Cortex of kidney (tissue), 1 donor: ENCODE measurements at places on chromosomes 2 and 18.

DNA sequence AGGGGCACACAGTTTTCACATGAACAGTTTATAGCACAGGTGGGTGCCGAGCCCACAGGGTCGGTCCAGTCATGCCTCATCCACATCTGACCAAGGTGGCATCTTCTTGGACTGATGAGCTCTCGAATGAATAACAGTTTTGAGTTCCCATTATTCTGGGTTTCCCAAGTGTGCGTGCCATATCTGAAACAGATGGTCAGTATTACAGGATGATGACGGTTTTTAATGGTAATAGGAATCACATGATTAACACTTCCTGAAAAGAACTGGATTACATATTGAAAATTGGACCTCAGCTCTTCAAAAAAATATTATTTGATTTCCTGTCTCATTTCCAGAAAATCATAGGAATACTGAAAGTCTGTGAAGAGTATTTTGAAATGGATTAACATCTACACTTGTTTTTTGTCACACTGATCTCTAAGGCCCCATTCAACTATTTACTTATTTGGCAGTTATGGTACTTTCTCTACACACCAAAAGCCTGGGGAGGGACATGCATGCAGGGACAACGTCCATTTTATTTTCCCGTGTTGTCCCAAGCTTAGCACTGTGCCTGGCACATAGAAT is 22.2 kb upstream of the NAB1 start:
- no peak for DNase-seq

GRCh38 chr2:109382951-109383350 is 230.8 kb downstream of the SEPTIN10 start:
- DNase-seq = no peak

DNA sequence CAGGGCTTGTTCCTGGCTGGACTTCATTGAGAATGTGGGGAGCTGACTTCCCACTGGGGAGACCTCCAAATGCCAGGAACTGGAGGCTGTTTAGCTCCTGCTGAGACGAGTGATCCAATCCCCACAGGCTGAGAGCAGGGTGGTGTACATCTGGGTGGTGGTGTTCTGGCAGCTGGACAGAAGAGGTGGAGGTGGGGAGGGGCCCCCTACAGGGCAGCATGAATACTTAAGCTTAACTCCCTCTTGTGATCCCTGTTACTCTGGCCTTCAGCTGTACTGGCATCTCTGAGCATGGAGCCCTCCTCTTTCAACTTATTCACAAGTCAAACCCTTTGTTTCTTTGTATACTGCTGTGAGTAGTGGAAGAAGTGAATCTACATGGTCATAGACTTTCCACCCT is 167.8 kb upstream of the LYPD1 start:
- DNase-seq = no peak

DNA sequence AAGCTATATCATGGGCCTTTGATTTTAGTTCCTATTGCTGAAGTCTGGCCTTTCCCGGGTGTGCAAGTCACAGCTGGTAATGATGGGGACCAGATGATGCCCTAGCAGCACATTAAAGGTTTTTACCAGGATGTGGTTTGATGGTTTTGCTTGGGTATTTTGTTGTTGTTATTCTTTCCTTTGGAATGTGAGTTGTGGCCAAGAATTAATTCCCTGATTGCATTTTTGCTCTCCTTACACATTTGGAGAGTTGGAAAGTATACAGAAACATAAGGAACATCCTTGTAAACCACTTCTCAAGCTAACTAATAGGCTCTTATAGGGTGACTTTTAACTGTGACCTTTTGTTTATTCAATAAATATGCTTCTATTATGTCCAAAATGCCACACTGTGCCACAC is 154.1 kb upstream of the MMADHC start:
- DNase-seq = no peak

GRCh38 chr18:29147944-29148343 is 971.0 kb upstream of the CDH2 start:
- no peak for DNase-seq
